Non-pigmented ciliary epithelial cell (primary cell): ENCODE measurements at places on chromosomes 1 and 21.

DNA sequence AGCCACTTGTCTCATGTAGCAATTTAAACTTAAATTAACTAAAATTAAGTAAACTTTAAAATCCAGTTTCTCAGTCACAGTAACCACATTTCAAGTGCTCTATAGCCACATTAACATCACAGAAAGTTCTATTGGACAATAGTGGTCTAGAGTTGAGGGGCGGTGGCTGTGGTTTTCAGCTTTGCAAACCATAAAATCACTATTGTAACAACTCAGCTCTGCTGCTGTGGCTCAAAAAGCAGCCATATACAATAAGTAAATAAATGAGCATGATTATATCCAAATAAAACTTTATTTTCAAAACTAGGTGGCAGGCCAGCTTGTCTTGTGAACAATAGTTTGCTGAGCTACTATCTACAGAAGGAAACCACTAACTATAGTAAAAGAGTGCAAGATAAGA, 43.4 kb upstream of the C1orf53 start:
- DNase-seq = no peak

- DNase-seq = no peak
Measured at GRCh38 chr1:20233394-20233793, 47.1 kb upstream of the PLA2G2C start.

DNA sequence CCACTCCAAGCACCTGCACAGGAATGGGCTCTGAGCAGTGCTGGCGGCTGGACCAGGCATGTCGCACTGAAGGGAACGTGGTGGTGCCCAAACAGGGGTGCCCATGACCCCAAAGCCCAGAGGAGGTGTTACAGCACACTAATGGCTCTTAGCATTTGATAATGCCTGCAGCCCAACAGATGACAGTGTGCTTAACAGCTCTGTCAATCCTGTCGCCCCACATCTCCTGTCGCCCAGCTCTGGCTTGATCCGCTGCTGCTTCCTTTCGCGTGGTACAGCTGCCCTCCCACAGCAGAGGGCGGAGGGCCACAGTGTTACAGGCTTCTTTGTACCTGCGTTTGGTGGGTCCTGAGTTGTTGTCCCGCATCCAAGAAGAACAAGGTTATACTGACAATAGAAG, 32.2 kb upstream of the CR1L start:
- DNase-seq = no peak

- no peak for DNase-seq
Measured at GRCh38 chr1:1048765-1049164, 25.3 kb downstream of the RNF223 start.

DNA sequence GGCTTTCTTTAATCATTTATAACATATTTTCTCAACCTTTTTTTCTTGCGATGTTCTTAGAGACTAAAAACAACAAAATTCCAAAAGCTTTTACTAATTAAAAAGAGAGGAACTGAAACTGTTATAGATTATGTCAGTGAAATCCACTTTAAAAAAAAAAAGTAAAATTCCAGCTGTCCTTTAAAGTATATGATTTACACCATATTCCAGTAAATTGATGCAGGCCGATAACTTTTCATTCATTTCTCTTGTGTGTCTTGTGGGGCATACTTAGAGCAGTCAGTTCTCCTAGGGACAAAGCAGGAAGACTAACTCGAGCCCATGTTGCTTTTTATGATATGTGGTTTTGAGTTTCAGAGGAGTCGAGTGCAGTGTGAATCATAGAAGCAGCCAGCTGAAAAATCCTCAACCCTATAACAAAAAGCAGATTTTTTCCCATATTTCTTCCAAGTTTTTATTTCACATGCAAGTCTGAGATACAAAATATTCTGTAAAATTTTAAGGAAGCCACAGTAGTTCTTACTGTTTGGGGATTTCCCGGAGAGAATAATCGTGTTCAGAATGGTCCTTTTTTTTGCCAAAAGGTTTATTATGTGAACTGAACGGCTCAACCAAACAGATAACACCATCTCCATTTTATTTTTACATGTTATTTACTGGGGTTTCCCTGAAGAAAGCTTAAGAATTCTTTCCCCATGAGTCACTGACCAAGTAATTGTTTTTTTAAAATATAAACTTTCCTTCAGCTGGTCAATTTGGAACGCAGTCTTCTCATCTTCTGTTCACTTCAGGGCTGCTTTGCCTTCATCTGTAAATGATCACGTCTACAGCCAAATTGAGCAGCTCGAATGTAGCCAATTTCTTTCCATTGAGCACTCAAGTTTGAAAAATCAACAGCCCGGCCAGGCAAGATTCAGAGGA, 77.0 kb upstream of the C1orf105 start:
- peak; percentile 83 for DNase-seq

DNA sequence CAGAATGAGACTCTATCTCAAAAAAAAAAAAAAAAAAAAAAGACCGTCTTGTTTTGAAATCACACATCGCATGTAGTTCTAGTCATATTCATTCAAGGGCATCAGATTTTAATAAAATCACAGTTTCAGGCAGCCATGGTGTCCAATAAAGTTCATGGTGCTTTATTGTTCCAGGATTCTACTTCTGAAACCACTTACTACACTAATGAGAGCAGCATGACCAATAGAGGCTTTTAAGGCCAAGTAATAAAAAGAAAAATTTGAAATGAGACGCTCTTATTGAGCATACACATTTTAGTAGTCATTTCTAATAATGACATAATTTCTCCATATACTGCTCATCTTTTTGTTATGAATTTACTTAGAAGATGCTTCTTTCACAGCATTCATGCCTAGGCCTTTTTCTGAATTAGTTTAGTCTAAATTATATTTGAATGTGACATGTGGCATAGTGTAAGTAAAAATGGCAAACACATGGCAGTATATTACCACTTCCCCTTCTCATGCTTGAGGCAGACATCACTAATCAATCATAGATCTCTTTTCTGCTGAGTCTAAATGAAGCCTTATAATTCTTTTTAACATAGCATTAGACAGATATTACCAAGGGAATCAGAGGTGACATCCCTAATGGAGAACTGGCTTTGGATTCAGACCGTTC, 18.5 kb downstream of the NTMT2 start:
- DNase-seq = no peak
